IMR-90 (cell line): ENCODE measurements at places on chromosomes 12 and 14.

DNA sequence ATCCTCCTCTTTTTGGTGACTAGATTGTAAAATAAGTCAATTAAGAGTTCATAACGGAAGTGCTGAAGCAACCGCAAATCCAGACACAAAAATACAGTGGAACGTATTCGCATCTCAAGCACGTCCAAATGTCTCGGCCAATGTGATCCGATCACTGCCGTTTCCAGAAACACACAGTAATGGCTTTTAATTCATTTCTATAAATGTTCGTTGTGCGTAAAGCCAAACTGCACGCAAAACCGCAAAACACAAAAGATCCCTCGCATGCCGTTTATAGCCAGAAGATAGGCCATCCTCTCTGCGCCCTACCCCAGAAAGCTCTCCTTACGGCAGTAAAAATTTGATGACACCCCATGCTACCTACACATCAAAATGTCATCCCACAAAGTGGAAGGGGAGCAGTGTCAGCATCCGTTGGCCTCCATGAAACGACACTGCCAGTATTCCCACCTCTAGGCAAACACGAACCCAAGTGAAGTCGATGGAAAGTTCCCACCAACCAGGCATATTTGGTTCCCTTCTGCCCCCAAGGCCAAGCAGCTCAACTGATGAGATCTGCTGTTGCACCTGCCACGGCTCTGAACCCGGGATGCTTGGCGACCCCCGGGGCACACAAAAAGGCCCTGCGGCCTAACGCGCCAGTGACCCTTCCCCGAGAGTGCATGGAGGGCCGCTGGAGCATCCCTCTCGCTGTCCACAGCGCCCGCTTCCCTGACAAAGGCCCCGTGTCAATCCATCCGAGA, 1.4 kb downstream of the HECTD4 start:
- peak overlapping the region; percentile 66 for H3K4me3 ChIP-seq
- H3K27ac ChIP-seq, result peak overlapping the region; percentile 1; the same call in 1 of the 2 replicates
- H3K27me3 ChIP-seq, result no peaks in the 10 kb centered on the region
- DNase-seq, result no peak
- H3K4me1 ChIP-seq, result peaks cover 9% of the 10 kb centered on the region

GRCh38 chr12:20436316-20436715, 68.0 kb downstream of the PDE3A start:
- no peaks in the 10 kb centered on the region for H3K4me1 ChIP-seq
- H3K27me3 ChIP-seq, result no peaks in the 10 kb centered on the region
- H3K27ac ChIP-seq, result no peak overlapping the region

DNA sequence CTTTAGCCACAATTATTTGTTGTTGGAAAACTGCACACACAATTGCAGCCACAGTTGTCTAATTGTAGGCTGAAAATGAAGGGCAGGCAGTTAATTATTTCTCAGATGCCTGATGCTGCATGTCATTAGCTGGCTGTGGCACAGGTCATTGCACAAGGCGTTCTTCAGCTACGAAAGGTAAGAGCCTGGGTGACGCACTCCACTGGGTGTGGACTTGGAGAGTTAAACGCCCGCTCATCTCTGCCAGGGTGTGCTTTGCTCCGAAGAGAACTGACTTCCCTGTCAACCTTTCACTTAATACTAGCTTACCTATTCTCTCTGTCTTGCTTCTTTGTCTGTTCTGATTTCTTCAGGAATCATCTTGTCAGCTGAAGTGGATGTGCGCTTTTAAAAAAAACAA, 91.4 kb upstream of the CPM start:
- no peak overlapping the region for H3K4me3 ChIP-seq
- no peaks in the 10 kb centered on the region for H3K4me1 ChIP-seq
- DNase-seq, result no peak

- no peaks in the 10 kb centered on the region for H3K36me3 ChIP-seq
- no peak overlapping the region for H3K4me3 ChIP-seq
- H3K4me1 ChIP-seq, result no peaks in the 10 kb centered on the region
- no peak for DNase-seq
- no peak overlapping the region for H3K27ac ChIP-seq
Measured at GRCh38 chr12:123839826-123840225, 77.7 kb downstream of the DNAH10 start.

DNA sequence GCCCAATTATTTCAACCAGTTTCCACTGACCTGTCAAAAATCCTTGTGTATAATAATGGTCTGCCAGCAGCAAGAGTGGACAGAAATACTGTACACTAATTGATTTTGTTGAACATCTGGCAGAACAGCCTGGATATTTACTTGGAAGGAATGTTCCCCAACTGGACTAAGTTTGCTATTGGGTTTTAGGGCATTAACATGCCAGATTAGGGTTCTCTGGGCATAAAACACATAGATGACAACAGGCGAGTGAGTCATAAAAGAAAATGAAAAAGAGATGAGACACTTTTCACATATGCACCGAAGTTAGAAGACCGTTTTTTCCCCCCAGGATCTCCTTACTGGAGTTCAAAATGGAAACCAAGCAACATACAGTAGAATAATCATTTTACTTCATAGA, 236.3 kb upstream of the NAV3 start:
- H3K27me3 ChIP-seq, result no peaks in the 10 kb centered on the region
- H3K4me1 ChIP-seq, result no peaks in the 10 kb centered on the region
- H3K4me3 ChIP-seq, result no peak overlapping the region
- no peak for DNase-seq
- H3K27ac ChIP-seq, result no peak overlapping the region

GRCh38 chr12:63849106-63849620, 4.7 kb downstream of the SRGAP1 start:
- H3K4me1 ChIP-seq, result peaks cover 9% of the 10 kb centered on the region
- H3K27ac ChIP-seq, result no peak overlapping the region
- no peak overlapping the region for H3K4me3 ChIP-seq
- H3K36me3 ChIP-seq, result peaks cover 8% of the 10 kb centered on the region
- H3K27me3 ChIP-seq, result no peaks in the 10 kb centered on the region
- DNase-seq, result no peak

GRCh38 chr12:53313996-53314395, 7.4 kb downstream of the AAAS start:
- no peaks in the 10 kb centered on the region for H3K27me3 ChIP-seq
- no peaks in the 10 kb centered on the region for H3K4me1 ChIP-seq
- DNase-seq, result no peak
- H3K4me3 ChIP-seq, result no peak overlapping the region
- no peak overlapping the region for H3K27ac ChIP-seq

DNA sequence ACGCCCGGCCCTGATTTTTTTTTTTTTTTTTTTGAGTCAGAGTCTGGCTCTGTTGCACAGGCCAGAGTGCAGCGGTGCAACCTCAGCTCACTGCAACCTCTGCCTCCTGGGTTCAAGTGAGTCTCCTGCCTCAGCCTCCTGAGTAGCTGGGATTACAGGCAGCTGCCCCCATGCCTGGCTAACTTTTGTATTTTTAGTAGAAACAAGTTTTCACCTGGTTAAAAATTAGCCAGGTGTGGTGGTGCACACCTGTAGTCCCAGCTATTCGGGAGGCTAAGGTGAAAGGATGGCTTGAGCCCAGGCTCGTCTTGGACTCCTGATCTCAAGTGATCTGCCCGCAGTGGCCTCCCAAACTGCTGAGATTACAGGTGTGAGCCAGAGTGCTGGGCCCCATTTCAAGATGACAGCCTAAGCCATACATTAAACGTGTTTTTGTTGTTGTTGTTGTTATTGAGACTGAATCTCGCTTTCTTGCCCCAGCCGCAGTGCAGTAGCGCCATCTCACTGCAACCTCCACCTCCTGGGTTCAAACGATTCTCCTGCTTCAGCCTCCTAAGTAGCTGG, 42.7 kb upstream of the EAPP start:
- no peaks in the 10 kb centered on the region for H3K4me1 ChIP-seq
- no peak for DNase-seq
- no peaks in the 10 kb centered on the region for H3K27me3 ChIP-seq
- H3K36me3 ChIP-seq, result peaks cover 56% of the 10 kb centered on the region

- no peak overlapping the region for H3K4me3 ChIP-seq
- no peak overlapping the region for H3K27ac ChIP-seq
- DNase-seq, result no peak
- H3K4me1 ChIP-seq, result no peaks in the 10 kb centered on the region
- H3K36me3 ChIP-seq, result peaks cover 34% of the 10 kb centered on the region
Measured at GRCh38 chr14:103735022-103735421, 19.4 kb downstream of the ZFYVE21 start.

- no peak for DNase-seq
- H3K27ac ChIP-seq, result no peak overlapping the region
- H3K4me1 ChIP-seq, result no peaks in the 10 kb centered on the region
- H3K27me3 ChIP-seq, result no peaks in the 10 kb centered on the region
- no peaks in the 10 kb centered on the region for H3K36me3 ChIP-seq
- no peak overlapping the region for H3K4me3 ChIP-seq
Measured at GRCh38 chr12:89309815-89310214, 42.5 kb downstream of the DUSP6 start.

DNA sequence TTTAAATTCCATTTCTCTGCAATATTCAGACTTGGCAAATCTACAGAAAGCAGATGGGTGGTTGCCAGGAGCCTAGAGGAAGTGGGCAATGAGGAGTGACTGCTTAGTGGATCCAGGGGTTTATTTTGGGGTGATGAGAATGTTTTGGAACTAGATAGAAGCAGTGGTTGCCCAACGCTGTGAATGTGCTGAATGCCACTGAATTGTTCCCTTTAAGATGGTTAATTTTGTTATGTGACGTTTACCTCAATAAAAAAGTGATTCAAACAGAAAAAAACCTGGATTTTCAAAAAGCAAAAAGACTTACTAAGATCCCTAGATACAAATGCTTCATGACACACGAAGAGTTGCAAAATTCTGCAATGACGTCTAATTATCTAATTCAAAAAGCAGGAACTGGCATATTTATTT, 34.2 kb downstream of the DAO start:
- no peak overlapping the region for H3K27ac ChIP-seq
- no peak overlapping the region for H3K4me3 ChIP-seq
- DNase-seq, result no peak

- H3K4me3 ChIP-seq, result no peak overlapping the region
- no peak for DNase-seq
- H3K27me3 ChIP-seq, result peaks cover 62% of the 10 kb centered on the region
- no peaks in the 10 kb centered on the region for H3K4me1 ChIP-seq
- no peaks in the 10 kb centered on the region for H3K36me3 ChIP-seq
Measured at GRCh38 chr14:75568791-75569190, 9.6 kb upstream of the FLVCR2 start.

GRCh38 chr14:87285506-87285905, 707.5 kb downstream of the GALC start:
- DNase-seq, result no peak
- no peaks in the 10 kb centered on the region for H3K36me3 ChIP-seq
- H3K4me3 ChIP-seq, result no peak overlapping the region
- no peaks in the 10 kb centered on the region for H3K27me3 ChIP-seq

DNA sequence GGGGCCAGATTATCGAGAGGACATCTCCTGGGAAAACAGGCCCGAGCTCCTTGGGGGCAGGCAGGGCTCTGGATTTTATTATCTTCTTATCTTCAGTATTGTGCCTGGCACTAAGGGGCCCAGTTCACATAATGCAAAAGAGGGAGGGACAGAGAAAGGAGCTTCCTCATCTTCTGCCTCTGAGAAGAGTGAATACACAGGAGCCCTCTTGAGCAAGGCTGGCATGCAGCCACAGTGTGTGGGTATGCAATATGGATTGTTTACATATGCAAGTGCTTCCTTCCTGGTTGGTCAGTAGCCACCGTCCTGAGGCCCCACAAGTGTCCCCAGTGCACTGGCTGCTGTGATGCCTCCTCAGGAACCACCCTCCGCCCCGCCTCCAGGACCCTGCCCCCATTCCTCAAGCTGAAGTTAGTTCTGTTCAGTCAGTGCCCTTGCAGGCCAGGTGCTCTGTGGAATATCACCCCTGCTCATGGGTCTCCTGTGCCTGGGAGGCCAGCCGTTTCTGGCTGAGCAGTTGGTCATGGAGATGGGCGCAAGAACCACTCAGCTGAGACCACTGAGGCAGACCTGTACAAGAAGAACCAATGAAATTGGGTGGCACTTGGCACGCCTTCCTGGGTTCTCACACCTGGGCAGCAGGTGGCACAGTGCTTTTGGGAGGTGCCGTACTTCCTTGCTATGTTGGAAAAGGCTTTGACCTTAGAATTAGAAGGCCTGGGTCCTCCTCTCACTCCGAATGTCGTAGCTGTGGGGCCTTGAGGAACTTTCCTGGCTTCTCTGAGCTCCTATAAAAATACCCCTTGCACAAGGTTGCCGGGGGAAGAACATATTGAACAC, 35.1 kb upstream of the ACTN1 start:
- no peak overlapping the region for H3K4me3 ChIP-seq
- peaks cover 12% of the 10 kb centered on the region for H3K4me1 ChIP-seq
- peak; percentile 83 for DNase-seq
- no peak overlapping the region for H3K27ac ChIP-seq

DNA sequence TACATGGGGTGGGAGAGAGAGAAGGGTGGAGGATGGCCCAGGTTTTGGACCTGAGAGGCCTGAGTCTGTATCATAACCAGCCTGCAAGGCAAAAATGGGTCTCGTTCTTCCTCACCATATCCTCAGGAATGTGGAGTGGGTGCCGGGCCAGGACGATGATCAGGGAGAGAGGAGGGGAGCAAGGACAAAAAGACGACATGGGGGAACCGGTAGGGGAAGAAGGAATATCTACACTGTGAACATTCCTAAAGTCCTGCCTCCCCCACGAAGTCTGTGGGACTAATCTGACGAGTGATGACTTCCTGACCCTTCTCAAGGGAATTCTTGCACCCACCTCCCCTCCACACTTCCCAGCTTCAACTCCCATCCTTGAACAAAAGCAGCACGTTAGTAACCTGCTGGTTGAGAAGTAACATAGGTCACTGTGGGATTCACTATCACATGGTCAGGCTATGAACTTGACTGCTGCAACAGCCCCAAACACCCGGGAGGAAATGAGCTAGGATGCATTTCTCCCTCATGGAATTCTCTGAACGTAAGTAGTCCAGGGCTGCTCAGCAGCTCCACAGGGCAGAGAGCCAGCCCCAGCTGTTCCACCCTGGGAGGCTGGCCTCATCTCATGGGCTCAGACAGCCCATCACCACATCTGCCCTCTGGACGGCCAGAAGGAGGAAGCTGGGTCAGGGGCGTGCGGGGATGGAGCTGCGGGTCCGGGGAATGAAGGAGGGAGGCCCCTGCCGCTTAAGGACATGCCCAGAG, 36.8 kb upstream of the VWF start:
- peak; percentile 92 for DNase-seq
- peak overlapping the region; percentile 16; the same call in 1 of the 2 replicates for H3K27ac ChIP-seq
- H3K4me3 ChIP-seq, result no peak overlapping the region
- no peaks in the 10 kb centered on the region for H3K27me3 ChIP-seq
- no peaks in the 10 kb centered on the region for H3K36me3 ChIP-seq
